Activated CD8-positive, alpha-beta T cell treated with anti-CD3 and anti-CD28 coated beads for 36 hours (primary cell): ENCODE measurements at places on chromosomes 7 and 10. TPM values are rescaled to one million over a fixed set of nuclear protein-coding genes. Genes with fewer than 3 reads are reported as not detected.

HMX3 gene
- total RNA-seq, result 0.69 TPM

SPDYE6 gene
- total RNA-seq, result not detected

OR2A1 gene
- total RNA-seq, result not detected

SOSTDC1 gene
- not detected for total RNA-seq

C10orf62 gene
- total RNA-seq, result not detected

GRID1 gene
- total RNA-seq, result not detected

SLC16A12 gene
- total RNA-seq, result not detected

RNLS gene
- total RNA-seq, result 4.5 TPM

IDI2 gene
- not detected for total RNA-seq

- no peak for DNase-seq
- H3K27me3 ChIP-seq, result no peaks in the 10 kb centered on the region
These were observed 1236.0 kb upstream of the CELF2 start for GRCh38 chr10:9781666-9782065.

GRCh38 chr10:83078160-83078559 is 1061.1 kb upstream of the GHITM start:
- H3K4me1 ChIP-seq, result no peaks in the 10 kb centered on the region
- no peaks in the 10 kb centered on the region for H3K36me3 ChIP-seq
- no peaks in the 10 kb centered on the region for H3K27me3 ChIP-seq
- no peak overlapping the region for H3K27ac ChIP-seq
- H3K4me3 ChIP-seq, result no peak overlapping the region

GRCh38 chr7:131281266-131282048 is 46.2 kb upstream of the MKLN1 start:
- no peaks in the 10 kb centered on the region for H3K36me3 ChIP-seq
- no peak for DNase-seq
- no peak overlapping the region for H3K27ac ChIP-seq
- no peak overlapping the region for H3K4me3 ChIP-seq
- H3K27me3 ChIP-seq, result no peaks in the 10 kb centered on the region

- no peak for DNase-seq
- no peaks in the 10 kb centered on the region for H3K4me1 ChIP-seq
- no peaks in the 10 kb centered on the region for H3K27me3 ChIP-seq
- H3K4me3 ChIP-seq, result no peak overlapping the region
These were observed 307.8 kb downstream of the PTPRN2 start for GRCh38 chr7:158279539-158280447.

DNA sequence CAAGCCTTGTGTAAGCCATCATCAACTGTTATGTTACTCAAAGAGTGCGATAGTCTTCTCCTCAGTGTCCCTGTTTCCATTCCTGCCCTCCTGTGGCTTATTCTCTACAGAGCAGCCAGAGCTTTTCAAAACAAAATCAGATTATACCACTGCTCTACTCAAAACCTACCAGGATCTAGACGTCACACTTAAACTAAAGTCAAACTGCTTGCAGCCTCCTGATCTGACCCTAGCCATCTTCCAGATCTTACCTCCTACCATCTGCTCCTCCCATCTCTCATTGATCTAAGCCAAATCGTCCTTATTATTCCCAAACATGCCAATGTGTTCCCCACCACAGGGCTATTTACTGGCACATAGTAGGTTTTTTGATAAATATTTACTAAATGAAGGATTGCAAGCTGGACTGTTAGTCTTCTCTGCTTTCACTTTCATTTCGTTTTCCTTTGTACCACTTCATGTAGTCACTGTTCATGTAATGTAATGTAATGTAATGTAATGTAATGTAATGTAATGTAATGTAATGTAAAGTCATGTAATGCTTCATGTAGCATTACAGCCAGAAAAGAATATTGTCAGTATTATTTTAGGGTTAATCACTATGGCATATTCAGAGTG is 116.1 kb downstream of the GPR37 start:
- no peak overlapping the region for H3K27ac ChIP-seq
- H3K36me3 ChIP-seq, result no peaks in the 10 kb centered on the region
- no peak for DNase-seq
- no peak overlapping the region for H3K4me3 ChIP-seq
- peaks cover 3% of the 10 kb centered on the region for H3K4me1 ChIP-seq

DNA sequence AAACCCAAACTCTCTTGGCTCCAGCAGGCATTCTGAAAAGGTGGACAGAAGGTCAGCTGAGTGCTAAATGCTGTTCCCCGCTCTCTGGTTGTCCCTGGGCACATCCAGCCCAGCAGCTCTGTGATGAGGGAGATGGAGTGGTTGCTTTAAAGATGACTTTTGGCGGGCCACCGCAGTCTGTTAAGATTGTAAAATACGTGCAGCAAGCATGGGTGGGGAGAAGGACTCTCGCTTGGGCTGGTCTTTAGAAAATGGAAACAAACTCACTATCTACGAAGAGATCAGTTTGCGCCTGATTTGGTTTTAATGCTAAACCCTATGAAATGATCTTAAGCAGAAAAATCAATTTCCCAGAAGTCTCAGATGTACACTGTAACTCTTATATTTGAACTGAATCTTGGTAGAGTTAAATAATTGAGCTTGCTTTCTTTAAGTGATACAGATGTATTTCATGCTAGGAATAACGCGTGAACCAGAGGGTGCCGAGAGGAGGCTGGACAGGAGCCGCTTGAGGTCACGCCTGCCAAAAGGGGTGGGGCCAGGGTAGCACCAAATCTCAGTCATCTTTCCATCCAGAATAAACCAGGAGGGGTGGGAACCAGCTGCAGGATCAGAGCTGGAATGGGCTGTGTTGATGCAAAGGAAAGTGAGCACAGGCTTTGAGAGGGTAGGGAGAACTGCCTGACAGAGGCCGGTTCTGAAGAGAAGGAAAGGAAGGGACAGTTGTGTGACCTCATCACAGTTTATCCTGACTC is 170.2 kb upstream of the MKI67 start:
- H3K4me3 ChIP-seq, result no peak overlapping the region
- no peaks in the 10 kb centered on the region for H3K36me3 ChIP-seq
- H3K27ac ChIP-seq, result no peak overlapping the region
- H3K4me1 ChIP-seq, result no peaks in the 10 kb centered on the region
- DNase-seq, result no peak
- no peaks in the 10 kb centered on the region for H3K27me3 ChIP-seq

DNA sequence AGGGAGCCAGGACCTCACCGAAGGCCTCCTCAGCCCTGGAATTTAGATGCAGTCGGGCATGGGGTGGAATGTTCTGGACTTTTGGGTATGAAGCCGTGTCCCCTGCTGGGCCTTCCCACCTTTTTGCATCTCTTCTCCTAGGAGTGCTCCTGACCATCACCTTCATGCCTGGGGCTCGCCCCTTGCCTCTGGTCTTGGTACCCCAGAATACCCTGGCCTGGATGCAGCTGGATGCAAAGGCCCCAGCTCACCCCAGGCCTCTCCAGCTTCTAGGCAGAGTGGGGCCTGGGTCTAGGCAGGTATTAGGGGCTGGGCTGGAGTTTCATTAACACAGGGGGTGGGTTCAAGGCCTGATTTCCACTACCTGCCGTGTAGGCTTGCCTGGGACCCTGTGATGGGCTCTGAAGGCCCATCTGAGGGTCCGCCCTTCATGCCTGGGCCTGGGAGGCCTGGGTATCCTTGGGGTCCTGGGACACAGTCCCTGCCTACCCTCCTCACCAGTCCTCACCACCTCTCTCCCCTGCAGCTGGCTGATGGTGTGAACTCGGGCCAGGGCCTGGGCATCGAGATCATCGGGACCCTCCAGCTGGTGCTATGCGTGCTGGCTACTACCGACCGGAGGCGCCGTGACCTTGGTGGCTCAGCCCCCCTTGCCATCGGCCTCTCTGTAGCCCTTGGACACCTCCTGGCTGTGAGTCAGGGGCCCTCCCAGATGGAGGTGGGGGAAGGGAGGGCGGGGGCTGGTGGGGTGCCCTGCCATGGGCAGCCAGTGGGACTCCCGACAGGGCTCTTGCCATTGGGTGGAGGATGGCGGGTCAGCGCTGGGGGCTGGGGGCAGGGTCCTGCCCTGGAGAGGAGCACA is 10.1 kb downstream of the AQP1 start:
- no peak overlapping the region for H3K4me3 ChIP-seq
- no peak overlapping the region for H3K27ac ChIP-seq
- no peaks in the 10 kb centered on the region for H3K36me3 ChIP-seq
- no peaks in the 10 kb centered on the region for H3K27me3 ChIP-seq

DNA sequence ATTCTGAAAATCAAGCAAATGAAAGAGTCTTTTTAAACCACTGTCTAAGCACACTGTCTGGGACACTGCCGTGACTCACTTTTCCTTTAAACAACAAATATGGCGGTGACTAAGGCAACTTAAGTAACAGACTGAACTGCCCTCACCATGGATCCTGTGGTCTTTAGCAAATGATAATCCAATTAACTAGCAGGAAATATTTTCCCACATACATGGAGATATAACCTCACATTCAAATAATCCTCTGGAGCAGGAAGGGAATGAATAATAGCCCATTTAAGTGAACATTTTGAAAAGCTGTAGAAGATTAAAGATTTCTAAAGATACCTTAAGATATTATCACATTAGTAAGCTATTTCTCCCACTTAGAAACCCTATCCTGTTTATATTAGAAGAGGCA is 40.3 kb upstream of the LRRC17 start:
- H3K4me3 ChIP-seq, result no peak overlapping the region
- H3K4me1 ChIP-seq, result peaks cover 22% of the 10 kb centered on the region
- no peaks in the 10 kb centered on the region for H3K27me3 ChIP-seq
- no peaks in the 10 kb centered on the region for H3K36me3 ChIP-seq
- DNase-seq, result no peak
- no peak overlapping the region for H3K27ac ChIP-seq

DNA sequence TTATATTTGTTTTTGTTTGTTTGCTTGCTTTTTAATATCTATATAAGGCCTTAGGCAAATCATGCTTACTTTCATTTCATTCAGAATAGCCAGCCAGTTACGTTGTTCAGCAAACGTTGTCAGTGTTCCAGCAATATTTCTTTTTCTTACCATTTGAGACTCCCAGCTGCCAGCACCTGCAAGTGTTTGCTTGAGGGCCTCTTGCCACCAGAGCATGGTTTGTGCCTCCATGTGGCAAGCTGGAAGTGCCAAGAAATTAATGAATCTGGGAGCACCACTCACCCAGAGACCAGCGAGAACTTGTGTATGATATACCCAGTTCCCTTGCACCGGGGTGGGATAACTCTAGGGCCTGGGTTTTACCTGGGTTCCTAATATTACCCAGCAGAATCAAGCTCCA is 177.1 kb upstream of the CSTF2T start:
- no peaks in the 10 kb centered on the region for H3K27me3 ChIP-seq
- no peak overlapping the region for H3K27ac ChIP-seq
- peaks cover 11% of the 10 kb centered on the region for H3K4me1 ChIP-seq
- no peak overlapping the region for H3K4me3 ChIP-seq
- H3K36me3 ChIP-seq, result no peaks in the 10 kb centered on the region

- H3K4me1 ChIP-seq, result no peaks in the 10 kb centered on the region
- H3K27me3 ChIP-seq, result no peaks in the 10 kb centered on the region
- DNase-seq, result no peak
These were observed 102.3 kb upstream of the NUPR2 start for GRCh38 chr7:56218510-56218909.
